T-helper 2 cell (primary cell): ENCODE measurements at places on chromosomes 6 and 20.

GRCh38 chr6:42093582-42094329, 43.4 kb downstream of the TAF8 start:
- DNase-seq: no peak

- DNase-seq: no peak
Measured at GRCh38 chr6:149289192-149289781, 28.2 kb upstream of the TAB2 start.

DNA sequence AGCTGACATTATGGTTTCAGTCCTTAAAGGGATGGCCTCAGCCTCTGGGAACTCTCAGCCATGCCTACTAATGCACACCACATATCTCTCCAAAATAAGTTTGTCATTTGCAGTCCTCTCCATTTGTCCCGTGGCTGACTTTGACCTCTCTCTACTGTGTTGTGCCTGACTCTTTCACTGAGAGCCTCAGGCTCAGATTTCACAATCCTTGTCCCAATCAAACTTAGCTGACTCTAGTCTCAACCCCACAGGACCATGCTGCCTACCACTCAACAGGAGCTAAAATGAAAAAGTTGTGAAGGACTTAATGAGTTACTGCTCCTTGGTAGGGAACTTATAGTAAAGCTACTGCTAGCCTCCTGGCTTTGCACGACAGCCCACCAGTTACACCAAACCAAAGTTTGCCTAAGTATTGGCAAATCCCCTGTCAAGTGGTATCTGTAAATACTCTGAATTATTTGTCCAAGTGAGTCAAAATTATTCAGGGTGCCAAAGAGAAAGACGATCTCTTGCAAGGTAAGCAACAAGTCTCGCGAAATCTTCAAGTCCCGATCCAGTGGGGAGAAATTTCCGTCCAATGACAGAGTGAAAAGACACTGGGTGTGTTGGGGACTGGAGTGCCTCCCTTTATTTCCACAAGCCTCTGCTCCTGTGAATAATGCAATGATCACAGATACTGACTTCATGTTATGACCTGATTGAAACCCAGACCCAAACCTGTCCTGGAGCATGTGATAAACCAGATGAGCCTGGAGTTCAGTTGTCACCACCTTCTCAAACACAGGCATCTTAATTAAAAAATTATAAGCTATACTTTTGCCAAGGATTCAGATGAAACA, 124.4 kb upstream of the FOXQ1 start:
- no peak for DNase-seq

DNA sequence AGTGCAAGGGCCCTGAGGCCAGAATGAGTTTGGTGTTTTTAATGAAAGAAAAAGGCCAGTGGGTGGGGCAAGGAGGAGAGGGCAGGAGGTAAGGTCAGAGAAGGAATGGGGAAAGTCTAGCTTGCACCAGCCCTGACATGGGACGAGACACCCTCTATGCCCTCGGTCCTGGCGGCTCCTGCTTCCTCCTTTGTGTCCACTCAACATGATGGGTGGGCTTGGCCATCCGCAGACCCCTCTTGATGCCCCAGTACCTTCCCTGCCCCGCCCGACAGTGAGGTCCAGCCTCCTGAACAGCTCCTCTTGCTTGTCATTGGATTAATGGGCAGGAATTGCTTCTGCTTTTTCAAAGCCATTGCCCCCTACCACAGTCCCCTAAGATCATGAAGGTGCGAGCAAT, 33.6 kb upstream of the ANGPT4 start:
- no peak for DNase-seq

GRCh38 chr6:1858196-1858595, 248.5 kb downstream of the FOXC1 start:
- no peak for DNase-seq

- DNase-seq: no peak
Measured at GRCh38 chr6:46378161-46378881, 112.9 kb downstream of the RCAN2 start.

DNA sequence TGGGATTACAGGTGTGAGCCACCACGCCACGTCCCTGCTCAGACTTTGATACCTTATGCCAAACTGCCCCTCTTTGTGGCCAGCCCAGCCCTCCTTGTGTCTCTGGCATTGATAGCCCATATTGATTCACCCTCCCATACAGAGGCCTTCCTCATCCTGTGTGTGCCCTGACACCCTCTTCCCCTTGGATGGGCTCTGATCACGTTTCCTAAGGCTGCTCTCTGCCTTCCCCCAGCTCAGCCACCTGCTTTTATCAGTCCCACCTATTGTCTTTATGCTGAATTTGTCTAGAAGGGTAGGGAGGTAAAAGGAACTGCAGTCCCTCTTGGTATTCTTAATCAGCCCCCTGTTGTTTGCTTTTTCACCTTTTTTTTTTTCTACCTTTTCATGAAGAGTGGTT, 95.9 kb downstream of the CDKAL1 start:
- DNase-seq: no peak

- DNase-seq: no peak
Measured at GRCh38 chr6:38271081-38271480, 368.6 kb downstream of the BTBD9 start.

DNA sequence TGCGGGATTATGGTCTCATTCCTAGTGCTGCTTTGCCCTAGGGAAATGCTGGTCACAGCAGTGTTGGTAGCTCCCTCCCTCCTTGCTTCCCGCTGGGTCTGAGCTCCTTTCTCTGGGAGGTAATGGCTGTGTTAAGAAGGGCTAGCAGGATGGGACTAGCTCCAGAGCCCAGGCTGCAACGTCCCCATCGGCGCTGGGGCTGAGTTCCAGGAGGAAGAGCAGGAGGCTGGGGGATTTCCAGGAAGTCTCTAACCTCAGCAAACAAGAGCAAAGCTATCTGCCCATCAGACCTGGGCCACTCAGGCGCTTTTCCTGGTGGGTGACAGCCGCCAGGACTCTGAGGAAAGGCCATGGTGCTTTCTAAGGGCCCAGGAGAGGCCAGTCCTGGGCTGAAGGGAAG, 174.2 kb downstream of the DLL1 start:
- no peak for DNase-seq

DNA sequence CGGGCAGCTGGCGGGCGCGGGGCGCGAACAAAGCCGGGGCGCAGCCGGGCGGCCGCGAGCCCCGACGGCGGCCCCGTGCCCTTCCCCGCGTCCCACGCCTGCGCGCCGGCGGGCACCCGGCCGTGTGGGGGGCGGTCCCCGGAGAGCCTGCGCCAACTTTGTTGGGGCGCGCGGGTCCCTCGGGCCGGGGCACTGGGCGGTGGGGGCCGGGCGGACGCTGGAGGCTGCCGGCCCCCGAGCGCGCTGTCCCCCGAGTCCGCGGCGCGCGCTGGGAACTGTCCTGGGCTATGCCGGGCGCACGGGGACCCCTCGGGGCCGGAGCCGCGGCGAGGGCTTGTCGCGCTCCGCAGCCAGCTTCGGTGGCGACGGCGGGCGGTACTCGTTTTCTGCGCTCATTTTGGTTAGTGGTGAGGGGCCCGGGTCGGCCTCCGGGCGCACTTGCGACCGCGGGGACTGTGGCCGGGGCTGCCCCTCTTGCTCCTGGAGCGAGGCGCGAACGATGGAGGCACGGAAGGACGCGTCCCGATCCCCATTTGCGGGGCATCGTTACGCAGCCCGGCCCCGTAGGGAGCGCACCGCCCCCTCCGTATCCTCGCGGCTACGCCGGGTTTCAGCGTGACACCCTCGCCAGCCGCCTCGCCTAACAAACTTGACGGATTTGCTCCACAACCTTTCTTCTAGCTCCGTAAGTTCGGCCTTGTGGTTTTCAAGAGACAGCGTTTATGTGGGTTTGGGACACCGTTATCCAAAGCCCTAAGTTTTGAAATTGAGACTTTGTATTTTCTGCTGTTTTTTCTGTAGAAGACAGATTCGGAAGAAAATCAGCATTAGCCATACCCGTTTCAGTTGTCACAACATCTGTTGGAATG, 622 bp downstream of the SS18L1 start:
- peak; percentile 47 for DNase-seq

GRCh38 chr20:13676682-13677081, 38.0 kb upstream of the TASP1 start:
- no peak for DNase-seq

DNA sequence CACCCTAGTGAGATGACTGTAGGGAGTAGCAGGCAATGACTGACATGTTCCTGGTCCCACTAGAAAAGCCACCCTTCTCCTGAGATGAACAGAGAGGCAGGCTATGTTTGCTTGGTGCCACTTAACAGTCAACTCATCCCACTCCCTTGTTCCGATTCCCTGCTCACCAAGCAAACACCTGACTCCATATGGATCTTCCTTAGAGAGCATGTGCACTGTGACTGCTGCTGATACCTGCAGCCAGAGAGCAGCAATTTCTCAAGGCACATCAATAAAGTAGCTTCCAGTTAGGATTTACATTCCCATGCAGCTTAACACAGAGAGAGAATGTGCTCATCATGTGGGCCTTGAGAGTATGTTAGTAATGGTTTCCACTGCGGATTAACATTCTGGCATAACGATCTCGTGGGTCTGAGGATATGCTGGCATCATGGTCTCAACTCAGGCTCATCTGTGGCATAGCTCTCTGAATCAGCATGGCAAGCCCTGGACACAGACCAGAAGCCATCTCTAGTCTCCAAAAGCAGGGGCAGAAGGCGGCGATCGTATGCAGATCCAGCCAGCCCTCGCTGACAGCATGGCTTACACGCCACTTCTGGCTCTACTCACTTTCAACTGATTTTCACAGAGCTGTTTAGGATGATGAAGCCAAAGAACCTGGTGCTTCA, 43.9 kb downstream of the ATXN1 start:
- no peak for DNase-seq

- no peak for DNase-seq
Measured at GRCh38 chr6:105920071-105920470, 166.1 kb upstream of the PRDM1 start.

- no peak for DNase-seq
Measured at GRCh38 chr20:17992847-17993513, 24.2 kb downstream of the MGME1 start.

DNA sequence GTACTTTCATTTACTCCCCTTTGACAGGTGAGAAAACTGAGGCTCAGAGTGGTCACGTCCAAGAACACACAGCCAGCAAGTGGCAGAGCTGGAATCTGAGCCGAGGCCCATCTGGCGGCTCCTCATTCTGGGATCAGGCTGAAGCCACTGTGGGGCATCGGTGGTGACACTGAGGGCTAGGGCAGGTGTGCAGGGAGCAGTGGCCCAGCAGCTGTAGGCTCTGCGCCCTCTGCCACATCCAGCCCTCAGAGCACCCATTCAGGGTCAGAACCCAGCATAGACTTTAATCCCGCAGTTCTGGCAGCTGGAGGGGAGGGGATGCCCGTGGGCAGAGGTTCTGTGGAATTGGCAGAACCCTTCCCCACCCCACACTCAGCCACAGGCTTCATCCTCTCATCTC, 210.3 kb downstream of the PREX1 start:
- DNase-seq: no peak

DNA sequence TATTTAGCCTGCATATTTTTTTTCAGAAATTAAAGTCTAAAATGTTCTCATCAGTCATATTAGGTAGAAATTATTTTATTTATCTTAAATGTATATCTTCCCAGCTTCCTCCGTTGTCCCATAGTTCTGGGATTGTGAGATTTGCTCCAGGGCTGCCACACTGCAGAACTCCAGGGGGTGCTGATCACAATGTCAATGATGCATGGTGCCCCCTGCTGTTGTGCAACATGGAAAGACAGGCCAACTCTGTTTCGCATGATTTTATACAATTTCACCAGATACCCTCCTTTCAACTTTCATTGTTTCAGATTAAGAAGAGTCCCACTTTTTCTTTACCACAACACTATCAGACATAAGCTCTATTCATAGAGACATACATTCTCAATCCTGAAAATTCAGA, 35.9 kb downstream of the ID4 start:
- no peak for DNase-seq

DNA sequence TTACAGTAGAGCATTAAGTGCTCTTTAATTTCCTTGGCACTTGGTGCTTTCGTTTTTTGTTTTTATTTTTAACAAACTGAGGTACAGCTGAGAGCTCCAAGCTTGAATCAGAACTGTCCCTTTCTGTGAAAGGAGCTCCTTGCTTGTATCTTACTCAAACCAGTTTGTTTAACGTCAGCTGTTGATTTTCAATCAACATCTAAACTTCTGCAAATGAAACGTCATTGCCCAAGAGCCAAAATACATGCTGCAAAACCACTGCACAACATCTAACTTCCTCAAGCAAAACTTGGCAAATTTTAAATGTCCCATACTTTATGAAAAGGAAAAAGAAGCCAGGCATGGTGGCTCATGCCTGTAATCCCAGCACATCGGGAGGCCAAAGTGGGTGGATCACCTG, 15.2 kb downstream of the VNN2 start:
- DNase-seq: no peak

- no peak for DNase-seq
Measured at GRCh38 chr20:50096237-50096636, 16.7 kb downstream of the UBE2V1 start.

GRCh38 chr6:135291288-135292076, 110.4 kb downstream of the MYB start:
- DNase-seq: no peak

DNA sequence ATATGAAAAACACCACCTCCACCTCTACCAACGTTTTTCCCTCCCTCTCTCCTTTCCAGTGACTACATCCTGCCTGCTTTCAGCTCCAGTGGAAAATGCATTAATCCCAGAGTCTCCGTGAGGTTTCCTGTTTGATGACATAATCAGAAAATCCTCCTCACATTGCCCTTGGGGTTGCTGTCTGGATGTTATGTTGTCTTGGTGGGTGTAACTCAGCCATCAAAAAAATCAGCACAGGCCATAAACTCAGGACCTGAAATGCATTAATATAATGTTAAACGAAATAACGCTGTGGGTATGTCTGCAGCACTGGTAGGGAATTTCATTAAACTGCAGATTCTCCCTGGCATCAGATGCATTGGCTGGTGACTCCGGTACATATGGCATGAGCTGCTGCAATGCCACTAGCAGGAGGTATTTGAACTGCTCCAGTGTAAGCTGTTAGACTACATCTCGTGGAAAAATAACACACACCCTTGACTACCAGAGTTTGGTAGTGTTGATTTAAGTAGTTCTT, 297.8 kb downstream of the PRL start:
- DNase-seq: no peak

DNA sequence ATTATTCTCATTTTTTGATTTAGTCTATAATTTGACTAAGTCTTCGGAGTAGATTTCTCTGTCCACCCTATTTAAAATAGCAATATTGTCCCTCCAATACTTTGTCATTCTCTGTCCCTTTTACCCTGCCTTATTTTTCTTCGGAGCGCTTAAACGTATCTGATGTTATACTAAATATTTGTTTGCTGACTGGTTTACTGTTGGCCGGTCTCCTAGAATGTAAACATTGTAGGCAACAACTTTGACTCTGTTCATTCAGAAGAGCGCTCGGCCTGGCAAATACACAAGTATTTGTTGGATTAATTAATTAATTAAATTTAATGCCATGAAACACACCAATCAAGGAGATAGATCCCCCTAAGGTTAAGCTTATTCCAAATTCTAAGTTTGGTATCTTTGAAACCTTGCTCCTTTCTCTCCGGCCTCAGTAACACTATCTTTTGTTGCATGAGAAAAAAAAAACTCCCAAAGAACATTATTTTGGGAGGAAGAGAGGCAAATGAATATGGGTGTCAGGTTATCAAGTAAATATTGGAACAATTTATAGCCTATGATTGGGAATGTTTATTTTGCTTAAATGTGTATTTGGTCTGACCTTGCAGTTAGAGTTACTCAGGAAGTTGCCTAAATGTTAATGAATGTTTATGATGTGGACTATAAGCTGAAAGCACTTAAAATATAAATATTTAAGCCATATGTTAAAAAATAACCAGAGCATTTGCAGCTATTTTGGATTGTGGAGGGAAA, 231.1 kb downstream of the SOX4 start:
- no peak for DNase-seq

- no peak for DNase-seq
Measured at GRCh38 chr6:19322691-19323485, 514.3 kb upstream of the ID4 start.
